ENCODE measurements at places on chromosomes 16 and 17.
A peak's percentile ranks its signal among the peaks of the same experiment; 100 is the strongest.

- DNase-seq: no peak
These were observed 370.0 kb upstream of the EEF2KMT start for GRCh38 chr16:5467552-5467951.

DNA sequence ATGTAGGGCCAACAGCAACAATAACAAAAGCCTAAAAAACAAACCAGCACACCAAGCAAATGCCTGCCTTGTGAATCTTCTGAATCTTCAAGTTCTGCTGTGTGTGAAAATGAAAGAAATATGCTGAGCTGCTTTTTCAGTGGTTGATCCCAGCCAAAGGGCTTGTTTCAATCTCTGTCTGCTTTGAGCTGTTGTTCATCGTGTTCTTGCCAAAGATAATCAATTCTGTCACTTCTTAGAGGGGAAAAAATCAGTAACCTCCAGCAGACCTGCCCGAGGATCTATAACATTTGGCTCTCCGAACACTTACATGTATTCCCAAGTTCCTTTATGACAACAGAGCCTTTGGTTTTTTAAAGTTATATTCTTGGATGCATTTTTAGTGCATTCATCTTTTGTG is 65.9 kb downstream of the VPS35L start:
- DNase-seq: no peak

DNA sequence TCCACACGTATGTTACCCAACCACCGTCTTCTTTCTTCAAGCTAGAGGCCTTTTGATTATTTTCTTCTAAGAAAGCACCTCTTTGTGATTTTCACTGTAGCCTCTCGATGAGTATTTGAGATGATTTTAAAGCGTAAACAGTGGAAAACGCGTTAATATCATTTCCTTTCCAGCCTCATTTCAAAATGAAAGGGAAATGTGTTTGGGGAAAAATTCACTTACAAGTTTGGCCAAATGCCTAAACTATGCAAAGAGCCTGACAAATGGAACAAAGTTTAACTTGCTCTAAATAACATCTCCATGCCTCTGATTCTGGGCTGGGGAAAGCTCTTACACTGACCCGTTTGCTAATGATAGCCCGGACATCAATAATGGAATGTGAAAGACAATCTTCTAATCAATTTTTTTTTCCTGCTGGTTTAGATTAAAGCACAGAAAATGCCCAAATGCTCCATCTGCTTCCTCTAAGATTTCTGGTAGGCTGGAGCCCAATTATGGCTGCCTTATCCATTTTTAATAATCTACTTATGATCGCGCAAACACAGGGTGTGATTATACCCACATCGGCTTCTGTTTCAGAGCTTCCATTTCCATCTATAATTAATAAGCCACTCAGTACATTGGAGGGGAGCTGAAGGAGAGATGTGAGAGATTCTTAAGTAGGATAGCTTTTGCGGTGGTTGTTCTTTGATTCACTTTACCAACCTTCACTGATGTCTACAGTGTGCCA is 43.5 kb downstream of the HS3ST2 start:
- no peak for DNase-seq

- no peak for DNase-seq
These were observed at the start of gene TVP23A for GRCh38 chr16:10817963-10818941. Gene TVP23A (minus strand): TSS chr16:10818794. CDS start chr16:10818493, 301 bp downstream.

DNA sequence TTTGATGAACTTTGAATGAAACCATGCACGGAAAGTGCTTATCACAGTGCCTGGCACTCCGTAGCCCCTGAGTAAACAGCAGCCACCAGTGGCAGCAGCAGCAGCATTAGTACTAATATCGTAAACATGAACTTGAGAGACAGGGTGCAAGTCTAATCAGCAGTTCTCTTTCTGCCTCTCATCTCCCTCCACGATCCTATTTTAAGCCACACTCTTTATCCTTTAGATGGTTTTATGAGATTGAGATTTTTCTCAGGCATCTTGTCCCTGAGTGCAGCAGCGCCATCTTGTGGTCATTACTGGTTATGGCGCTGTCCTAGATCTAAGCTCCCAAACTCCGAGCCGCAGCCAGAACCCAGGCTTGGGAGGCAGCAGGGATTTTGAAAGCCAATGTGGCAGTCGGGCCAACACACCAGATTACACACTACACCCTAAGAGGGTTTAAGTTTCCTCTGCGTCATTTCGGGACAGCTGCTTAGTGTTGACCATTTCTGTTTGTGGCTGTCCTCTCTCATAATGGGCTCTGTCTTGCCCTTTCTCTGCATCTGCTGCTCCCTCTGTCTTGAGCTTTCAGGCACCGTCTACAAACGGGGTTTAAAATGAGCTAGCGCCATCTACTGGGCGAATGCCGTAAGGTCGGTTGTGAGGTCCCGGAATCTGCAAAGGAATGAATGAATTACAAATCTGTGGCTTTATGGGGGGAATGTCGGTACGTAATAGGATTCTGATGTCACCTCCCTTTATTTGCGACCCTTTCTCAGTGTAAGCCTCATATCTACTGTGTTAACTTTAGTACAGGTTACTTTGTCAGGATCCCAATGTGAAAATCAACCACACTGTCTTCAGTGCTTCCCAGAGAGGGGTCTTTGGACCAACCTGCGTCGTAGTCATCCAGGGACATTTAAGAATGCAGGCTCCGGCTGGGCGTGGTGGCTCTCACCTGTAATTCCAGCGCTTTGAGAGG is 64.5 kb downstream of the CYLD start:
- peak; percentile 81 for DNase-seq

DNA sequence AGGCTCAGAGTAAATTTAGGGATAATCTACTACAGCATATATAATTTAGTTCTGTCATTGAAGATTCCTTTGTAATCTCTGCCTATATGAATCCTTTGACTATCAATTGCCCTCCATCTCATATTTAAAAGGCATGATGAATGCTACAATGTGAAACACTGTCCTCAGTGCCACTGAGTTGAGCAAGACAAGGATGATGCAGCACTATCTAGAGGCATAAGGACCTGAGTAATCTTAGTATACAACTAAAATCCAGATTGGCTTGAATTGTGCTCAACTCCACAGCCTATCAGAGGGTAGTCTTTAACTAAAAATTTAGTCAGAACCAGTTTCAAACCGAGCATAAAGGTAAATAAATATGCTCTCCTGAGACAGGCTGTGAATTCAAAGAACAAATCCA is 11.6 kb upstream of the STRADA start:
- no peak for DNase-seq

DNA sequence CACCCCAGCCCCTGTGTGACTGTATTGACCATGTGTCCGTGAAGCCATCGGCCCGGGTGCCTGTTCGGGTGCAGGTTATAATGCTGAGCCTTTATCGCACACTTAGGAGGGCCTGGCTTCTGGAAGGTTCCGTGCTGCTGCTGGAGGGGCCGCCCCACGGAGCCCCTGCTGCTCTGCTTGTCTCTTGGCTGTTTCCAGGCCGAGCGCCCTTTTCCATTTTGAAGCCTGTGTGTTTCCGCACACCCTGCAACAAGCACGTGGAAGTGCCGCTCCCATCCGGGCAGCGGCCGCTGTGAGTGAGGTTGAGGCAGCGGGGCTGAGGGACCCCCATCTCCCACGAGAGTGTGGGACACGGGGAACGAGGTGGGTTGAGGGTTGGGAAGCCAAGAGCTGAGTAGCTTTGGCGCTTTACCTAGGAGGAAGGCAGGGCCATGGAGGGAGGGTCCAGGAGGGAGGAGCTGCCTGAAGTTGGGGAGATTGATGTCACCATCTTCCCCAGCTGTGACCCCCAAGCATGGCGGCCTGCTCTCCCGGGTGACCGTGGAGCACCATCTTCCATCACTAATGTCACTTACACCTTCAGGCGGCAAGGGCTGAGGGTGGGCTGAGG is 200.1 kb upstream of the GSE1 start:
- no peak for DNase-seq

- no peak for DNase-seq
These were observed 159.6 kb downstream of the HS3ST2 start for GRCh38 chr16:22973522-22973921.

DNA sequence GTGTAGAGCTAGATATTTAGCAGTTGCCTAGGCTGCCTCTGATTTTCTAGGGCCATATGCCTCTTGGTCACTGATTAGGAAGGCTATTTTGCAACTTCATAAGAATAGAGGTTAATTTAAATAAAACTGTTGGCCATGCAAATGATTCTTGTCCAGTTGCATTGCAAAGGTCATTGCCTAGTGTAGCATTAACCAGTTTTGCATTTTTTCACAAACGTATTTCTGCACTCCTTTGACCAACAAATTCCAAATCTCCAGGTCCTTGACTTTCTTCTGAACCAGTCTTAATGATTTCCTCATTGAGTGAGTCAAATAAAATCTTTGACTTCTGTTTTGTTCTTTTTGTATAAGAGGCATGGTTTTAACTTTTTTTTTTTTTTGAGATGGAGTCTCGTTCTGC is 33.5 kb downstream of the ERCC4 start:
- no peak for DNase-seq

DNA sequence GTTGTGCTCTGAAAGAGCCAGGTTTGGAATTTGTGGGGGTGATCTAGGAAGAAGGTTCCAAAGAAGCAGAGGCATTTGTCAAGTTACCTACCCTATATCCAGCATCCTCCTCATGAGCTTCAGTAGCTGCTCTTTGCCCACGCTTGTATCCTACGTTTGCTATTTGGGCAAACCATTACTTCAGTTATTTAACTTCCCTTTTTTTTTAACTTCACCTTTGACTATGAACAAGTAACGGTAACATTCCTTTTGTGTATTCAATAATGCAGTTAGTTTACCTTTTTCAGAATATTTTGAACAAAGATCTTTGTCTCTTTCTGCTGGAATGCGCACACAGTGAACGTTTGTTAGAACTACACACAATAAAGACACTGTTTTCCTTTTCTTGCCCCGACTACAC is 41.5 kb downstream of the CYB5B start:
- no peak for DNase-seq

DNA sequence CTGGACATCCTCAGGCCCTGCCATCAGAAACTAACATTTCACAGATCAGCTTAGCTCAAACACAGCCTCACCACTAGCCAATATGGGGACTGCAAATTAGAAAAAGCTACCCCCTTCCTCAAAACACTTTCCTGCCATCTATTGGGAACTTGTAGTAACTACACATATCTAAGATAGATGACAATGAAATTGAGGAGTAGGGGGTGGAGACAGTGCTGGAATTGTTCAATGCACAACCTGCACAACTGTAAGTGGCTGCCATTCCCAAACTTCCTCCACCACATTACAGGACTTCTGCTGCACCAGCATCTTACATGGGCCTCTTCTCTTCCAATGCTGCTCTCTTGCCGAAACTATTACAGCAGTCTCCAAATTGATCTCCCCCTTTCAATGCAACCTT is 21.9 kb downstream of the AIPL1 start:
- DNase-seq: no peak

- no peak for DNase-seq
These were observed 308.3 kb downstream of the FOXL1 start for GRCh38 chr16:86886651-86887050.

- DNase-seq: no peak
These were observed 946 bp downstream of the STUB1 start for GRCh38 chr16:680967-681745.

GRCh38 chr17:59111539-59111938 is 4.9 kb upstream of the TRIM37 start:
- DNase-seq: no peak

DNA sequence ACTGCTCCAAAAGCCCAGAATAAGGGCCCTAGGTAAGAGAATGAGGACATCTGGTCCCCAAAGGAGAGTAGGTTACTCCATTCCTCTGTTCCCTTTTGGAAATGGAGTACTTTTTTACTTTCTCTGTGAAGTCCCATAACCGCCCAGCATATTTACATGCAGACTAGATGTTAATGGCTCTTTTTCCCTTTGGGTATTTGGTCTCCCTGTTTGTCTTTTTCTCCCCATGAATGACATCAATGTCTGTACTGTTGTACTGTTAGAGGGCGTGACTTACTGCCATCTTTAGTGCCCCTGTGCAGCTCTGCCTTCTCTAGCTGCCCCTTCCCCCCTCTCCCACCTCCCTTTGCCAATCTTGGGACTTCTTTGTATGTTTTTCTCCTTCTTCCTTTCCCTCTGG is 19.0 kb downstream of the GPR179 start:
- DNase-seq: no peak

DNA sequence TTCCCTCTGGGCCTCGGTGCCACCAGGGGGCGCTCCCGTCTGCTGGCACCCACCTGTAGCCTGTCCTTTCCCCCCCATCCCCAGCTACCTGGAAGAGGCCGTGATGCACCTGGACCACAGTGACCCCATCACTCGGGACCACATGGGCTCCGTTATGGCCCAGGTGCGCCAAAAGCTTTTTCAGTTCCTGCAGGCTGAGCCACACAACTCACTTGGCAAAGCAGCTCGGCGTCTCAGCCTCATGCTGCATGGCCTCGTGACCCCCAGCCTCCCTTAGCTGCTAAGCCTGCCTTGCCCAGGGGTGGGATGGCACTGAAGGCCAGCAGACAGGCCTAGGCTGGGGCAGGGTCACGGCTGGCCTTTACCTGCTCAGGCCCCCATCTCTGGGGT is 818 bp upstream of the NRN1L start:
- DNase-seq: peak; percentile 72

DNA sequence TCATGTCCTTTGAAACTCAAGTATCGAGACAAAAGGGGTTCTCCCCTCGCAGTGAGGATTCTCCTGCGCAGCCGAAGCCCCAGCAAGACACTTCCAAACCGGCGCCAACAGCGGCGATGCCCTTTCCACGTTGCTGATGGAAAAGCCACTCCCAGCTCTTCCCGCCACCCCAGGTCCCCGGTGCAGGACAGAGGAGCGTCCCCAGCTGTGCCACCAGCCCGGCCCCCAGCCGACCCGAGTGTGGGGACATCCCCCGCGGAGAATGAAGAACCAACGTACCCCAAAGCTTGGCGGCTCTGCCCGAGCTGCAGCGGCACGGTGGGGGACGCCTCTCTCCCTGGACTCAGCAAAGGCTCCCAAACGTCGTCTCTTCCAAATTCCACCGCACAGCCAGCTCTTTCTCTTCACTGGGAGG is 573 bp downstream of the CHST6 start:
- no peak for DNase-seq

DNA sequence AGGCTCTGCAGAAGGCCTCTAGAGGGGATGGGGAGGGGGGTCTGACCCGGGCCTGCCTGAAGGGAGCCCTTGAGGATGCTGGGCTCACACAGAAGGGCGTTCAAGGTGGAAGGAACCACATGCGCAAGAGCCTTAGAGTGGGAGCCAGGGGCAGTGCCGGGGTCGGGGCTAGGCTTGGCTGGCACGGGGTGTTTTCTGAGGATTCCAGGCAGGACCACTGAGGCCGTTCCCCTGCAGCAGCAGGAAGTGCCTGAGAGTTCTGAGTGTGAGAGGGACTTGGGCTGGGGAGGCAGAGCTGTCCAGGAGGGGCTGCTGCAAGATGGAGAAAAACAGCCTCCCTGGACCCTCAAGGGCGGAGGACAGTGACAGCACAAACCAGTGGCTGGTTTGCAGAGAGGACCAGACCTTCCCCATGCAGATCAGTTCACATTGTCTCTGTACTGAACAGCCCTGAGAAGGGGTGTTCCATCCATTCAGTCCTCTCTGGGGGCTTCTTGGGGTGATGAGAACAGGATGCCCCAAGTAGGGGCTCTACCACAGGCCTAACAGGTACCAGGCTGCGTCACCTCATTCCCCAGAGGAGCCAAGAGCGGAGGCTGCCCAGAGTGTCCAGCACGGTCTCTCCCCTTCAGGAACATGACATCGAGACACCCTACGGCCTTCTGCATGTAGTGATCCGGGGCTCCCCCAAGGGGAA is 3.4 kb downstream of the NDRG4 start:
- DNase-seq: no peak

GRCh38 chr17:76948301-76948700 is 80.1 kb downstream of the MGAT5B start:
- DNase-seq: no peak

- no peak for DNase-seq
These were observed 2.2 kb upstream of the LPCAT2 start for GRCh38 chr16:55506708-55507107.

- no peak for DNase-seq
These were observed 64.5 kb upstream of the SEC14L1 start for GRCh38 chr17:77076124-77076830.

- no peak for DNase-seq
These were observed 2.3 kb downstream of the DNASE1 start for GRCh38 chr16:3656491-3657468.
